ENCODE measurements at places on chromosomes 4 and X. TPM values are rescaled to one million over a fixed set of nuclear protein-coding genes. Genes with fewer than 3 reads are reported as not detected.

Gene OPHN1
- 4.7 TPM for total RNA-seq

- DNase-seq, result no peak
These were observed 11.9 kb upstream of the TRIML1 start for GRCh38 chr4:188127214-188127874.

Gene TKTL2
- total RNA-seq, result not detected

Gene FRMD7
- 0.30 TPM for total RNA-seq
